ENCODE measurements at places on chromosomes 7 and 10.

GRCh38 chr10:45374350-45375052 lies 485 bp downstream of the ALOX5 start:
- DNase-seq, result no peak

- no peak for DNase-seq
Measured at GRCh38 chr7:11343818-11344413, 370.2 kb downstream of the PHF14 start.

DNA sequence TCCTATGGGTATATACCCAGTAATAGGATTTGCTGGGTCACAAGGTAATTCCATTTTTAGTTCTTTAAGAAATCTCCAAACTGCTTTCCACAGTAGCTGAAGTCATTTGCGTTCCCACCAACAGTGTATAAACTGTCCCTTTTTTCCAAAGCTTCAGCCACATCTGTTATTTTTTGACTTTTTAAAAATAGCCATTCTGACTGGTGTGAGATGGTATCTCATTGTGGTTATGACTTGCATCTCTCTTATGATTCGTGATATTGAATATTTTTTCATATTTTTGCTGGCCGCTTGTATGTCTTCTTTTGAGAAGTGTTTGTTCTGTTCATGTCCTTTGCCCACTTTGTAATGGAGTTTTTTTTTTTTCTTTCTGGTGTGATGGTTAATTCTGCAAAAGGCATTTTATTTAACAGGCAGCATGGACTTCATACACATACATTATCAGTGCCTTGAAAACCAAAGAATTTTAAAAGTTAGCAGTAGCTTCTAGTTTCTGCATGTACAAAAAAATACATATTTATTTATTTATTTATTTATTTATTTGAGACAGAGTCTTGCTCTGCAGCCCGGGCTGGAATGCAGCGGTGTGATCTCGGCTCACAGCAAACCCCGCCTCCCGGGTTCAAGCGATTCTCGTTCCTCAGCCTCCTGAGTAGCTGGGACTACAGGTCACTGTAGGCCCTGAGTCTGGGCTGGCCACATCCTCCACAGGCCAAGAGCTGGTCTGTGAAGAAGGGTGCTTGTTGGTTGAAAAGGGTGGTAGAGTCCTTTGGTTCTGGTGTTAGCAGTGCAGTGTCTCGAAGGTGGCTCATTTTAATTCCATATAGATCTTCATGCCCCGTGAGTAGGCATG lies 32.3 kb downstream of the AGR3 start:
- no peak for DNase-seq

GRCh38 chr7:255038-255435 lies 34.9 kb upstream of the FOXL3 start:
- DNase-seq, result no peak

- DNase-seq, result no peak
Measured at GRCh38 chr7:47322731-47323130, 259.2 kb downstream of the TNS3 start.

All from activated CD4-positive, alpha-beta T cell treated with anti-CD3 and anti-CD28 coated beads for 1 hour (primary cell).